ENCODE measurements at places on chromosomes 11 and 22. TPM values are rescaled to one million over a fixed set of nuclear protein-coding genes. Genes with fewer than 3 reads are reported as not detected.

GRCh38 chr11:10524471-10524870 is 16.5 kb downstream of the RNF141 start:
- no peak for DNase-seq

GRCh38 chr22:17130199-17130598 is 9.0 kb upstream of the TMEM121B start:
- DNase-seq: no peak

GRCh38 chr11:35891096-35891495 is 52.8 kb upstream of the LDLRAD3 start:
- no peak for DNase-seq

GRCh38 chr11:6608726-6609501 is 3.1 kb downstream of the TAF10 start:
- no peak for DNase-seq

DNA sequence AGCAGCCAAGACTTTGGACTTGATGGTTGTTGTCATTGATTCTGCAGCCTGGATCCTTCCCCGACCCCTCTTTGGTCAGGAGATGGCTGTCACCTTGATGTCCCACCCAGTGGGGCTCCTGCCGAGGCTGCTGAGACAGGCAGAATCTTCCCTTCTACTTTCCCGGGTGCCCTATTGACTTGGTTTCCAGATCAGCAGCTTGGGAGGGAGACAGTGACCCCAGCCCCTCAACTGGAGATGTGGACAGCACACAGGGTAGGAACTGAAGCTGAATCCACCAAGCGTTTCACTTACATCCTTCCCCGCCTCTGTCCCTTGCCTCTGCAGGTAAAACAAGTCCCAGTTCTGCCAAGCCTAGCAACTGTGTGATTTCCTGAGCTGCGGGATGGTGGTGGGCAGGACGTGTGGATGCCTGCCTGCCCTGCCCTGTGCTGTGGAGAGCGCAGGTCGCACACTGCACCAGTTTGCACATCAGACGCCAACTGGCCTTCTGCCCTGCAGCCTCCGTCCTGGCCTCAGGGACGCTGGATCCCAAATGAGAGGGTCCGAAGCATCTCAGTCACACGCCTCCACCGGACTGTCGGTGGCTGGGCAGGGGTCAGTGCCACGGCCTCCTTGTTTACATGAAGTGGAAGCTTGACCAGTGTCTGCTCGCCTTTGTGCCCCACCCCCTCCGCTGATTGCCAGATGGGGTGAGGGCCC is 34.6 kb downstream of the FAM83F start:
- no peak for DNase-seq

- DNase-seq: peak; percentile 34
These were observed 14.9 kb upstream of the MS4A4A start for GRCh38 chr11:60265373-60266214.

DNA sequence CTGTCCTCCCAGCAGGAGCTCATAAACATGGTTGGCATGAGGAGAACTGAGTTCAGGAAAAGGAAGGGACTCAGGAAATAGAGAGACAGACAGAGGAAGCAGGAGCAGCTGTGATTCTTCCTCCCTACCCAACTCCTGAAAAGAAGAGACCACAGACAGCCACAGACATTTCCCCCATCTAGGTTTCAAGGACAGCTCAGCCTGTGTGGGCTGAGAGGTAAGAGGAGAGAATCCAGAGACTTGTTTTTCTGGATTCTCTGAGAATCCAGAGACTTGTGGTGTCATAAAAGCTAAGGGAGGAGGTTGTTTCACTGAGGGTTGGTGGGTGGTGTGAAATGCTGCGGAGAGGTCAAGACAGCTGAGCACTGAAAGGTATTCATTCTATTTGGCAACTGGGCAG is 19.0 kb upstream of the STK33 start:
- DNase-seq: no peak

DNA sequence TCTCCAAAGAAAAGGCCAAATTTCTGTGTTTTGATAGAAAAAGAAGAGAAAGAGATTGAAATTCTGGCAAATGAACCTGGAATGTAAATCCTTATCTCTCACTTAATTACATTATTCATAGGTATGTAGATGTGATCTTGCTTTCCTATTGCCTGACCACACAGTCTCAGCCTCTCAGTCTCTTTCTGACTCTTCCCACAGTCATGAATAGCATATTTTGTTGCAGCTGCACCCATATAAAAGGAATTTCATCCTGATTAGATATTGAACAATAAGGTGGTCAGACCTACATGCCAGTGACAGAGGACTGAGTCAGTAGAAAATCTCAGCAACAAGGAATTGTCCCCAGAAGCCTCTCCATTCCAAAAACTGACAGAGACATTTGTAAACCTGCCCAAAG is 62.9 kb upstream of the LRRC4C start:
- DNase-seq: peak; percentile 52

- DNase-seq: no peak
These were observed 165.8 kb downstream of the BUD13 start for GRCh38 chr11:116607027-116607426.

DNA sequence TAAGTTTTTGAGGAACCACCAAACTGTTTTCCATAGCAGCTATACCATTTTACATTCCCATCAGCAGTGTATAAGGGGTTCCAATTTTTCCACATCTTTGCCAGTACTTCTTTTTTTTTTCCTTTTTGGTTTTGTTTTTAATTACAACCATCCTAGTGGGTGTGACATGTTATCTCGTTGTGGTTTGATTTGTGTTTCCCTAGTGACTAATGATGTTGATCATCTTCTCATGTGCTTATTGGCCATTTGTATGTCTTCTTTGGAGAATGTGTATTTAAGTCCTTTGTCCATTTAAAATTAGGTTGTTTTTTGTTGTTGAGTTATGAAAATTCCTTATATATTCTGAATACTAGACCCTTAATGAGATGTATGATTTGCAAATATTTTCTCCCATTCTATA is 59.3 kb downstream of the STIM1 start:
- no peak for DNase-seq

GRCh38 chr11:15153231-15153630 is 38.5 kb downstream of the INSC start:
- DNase-seq: no peak

GRCh38 chr22:36946421-36947158 is 33.2 kb downstream of the CSF2RB start:
- no peak for DNase-seq

- no peak for DNase-seq
These were observed 27.4 kb downstream of the FAT3 start for GRCh38 chr11:92251980-92252379.

DNA sequence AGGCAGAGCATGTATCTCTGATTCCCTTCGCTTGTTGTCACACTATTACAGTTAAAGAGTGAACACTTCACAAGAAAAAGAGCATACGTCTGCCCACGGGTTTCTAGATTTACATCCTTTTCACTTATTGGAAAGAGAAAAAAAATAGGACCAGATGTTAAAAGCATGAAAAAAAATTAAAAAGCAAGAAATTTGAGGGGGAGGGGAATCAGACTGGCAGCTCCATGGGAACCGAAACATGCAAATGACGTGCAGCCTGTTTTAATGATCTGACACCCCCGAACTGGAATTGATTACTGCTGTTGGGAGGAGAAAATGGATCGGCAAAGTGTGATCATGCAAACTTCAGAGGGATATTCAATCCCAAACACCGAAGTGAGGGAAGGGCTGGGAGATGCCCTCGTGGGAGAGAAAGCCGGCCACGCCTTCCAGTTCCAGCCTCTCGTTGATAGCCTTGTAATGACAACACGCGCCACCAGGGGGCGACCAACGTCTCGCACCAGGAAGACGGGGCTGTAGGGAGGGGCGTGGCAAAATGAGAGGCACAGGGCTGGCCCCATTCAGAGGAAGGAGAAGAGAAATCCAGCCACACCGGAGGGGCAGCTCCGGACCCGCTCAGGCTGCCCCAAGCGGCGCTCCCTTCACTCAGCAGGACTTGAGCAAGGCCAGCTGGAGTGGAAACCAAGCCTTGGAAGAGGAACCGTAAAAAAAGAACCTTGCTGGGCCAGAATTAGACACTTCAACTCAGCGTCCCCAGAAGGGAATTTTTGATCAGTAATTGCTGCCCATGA is 53.8 kb upstream of the SYT13 start:
- peak; percentile 92 for DNase-seq

DNA sequence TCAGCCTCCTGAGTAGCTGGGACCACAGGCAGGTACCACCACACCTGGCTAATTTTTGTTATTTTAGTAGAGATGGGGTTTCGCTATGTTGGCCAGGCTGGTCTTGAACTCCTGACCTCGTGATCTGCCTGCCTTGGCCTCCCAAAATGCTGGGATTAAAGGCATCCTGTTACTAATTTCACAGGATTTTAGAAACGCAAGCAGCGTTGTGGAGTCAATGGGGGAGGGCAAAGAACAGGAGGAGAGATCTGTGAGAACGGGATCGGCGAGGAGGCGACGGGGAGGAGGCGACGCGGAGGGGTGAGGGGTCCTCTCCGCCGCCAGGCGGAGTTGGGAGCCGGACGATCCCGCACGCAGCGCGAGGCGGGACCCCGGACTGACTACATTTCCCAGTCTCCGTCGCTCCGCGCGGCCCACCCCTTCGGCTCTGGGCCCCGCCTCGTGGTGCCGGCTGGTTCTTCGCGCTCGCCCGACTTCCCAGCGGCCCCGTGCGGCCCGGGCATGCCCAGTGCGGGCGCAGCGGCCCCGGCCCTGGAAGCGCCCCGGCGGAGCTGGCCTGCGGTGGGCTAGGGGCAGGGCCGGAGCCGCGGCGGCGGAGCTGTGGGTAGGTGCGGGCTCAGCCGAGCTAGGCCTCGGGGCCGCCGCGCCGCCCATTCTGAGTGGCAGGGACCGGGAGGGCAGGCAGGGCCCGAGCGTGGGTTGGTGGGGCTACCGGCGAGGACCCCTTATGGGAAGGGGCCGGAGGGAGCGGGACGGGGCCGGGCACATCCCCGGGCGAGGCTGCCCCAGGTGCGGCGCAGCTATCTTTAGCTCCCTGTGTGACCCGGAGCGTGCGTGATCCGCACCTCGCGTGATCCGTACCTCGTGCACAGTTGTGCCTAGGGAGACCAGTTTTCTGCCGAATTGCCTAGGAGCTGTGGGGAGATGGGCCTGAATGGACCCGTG is at the start of gene EI24:
TSS of gene EI24 (plus strand) at position 508 of the 945 bp plus-strand sequence. CDS start 3,051 bp downstream, outside the sequence.
- peak; percentile 94 for DNase-seq

DNA sequence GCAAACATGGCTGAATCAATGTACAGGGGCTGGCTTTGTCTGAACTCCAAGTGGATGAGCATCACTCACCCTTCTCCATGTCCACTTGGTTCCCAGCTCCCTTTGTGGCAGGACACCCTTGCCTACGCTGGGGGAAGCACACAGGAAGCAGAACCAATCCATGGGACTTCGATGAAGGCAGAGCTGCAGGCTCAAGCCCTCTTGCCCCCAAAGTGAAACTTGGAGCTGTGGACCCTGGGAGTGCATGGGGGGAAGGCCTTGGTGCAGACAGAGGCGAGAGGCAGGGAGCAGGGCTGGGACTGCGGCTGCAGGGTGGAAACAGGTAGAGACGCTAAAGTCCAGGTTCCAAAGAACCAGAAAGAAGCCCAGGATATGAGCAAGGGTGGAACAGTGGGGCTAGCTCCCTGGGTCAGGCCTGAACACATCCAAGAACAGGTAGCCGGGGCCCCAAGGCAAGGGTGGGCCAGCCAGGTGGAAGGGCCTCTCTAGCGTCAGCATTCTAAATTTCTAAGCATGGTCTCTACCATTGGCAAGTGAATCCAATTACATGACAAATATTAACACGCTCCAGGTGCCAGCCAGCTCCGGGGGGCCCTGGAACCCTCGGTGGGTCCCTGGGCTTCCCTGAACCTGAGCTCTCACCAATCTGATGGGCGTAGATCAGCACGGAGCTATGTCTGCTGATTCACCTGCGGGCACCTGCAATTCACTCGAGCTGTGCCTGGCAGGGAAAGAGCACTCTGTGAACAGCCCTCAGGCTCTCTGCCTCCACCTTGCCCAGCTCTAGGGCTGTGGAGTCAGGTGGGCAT is 532.8 kb downstream of the BRD1 start:
- DNase-seq: no peak

DNA sequence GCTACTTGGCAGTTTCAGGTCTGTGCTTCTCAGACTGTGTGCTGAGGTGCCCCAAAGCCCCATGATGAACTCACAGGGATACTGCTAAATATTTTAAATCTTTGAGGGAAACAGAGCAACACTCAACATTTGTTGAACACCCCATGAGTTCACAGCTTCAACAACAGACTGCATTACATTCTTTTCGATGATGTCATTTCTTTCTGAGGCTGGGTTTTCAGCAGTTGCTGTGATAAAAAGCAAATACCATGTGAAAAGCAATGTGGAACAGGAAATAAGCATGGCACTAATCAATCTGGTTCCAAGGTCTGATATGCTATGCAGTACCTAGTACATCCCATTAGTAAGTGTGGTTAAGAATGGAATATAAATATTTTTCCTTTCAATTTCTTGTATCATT is 82.7 kb downstream of the RPL27A start:
- DNase-seq: no peak

- no peak for DNase-seq
These were observed 344.7 kb downstream of the MN1 start for GRCh38 chr22:27456696-27457503.

DNA sequence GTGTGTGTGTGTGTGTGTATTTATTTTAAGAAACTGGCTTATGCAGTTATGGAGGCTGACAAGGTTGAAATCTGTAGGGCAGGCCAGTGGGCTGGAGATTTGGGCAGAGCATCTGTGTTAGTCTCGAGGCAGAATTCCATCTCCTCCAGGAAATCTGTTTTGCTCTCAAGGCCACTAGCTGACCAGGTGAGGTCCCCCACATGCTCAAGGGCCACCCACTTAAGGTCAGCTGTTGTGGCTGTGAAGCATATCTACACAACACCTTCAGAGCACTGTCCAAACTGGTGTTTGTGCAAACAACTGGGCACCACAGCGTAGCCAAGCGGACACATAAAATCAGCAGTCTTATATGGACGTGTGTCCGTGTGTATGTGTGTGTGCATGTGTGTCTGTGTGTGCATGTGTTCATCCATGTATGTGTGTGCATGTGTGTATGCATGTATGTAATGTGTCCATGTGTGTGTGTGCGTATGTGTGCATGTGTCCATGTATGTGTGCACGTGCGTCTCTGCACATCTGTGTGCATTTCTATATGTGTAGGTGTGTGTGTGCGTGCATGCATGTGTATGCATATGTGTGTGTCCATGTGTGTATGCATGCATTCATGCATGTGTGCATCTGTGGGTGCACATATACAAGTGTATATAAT is 400.9 kb downstream of the BRD1 start:
- DNase-seq: no peak

DNA sequence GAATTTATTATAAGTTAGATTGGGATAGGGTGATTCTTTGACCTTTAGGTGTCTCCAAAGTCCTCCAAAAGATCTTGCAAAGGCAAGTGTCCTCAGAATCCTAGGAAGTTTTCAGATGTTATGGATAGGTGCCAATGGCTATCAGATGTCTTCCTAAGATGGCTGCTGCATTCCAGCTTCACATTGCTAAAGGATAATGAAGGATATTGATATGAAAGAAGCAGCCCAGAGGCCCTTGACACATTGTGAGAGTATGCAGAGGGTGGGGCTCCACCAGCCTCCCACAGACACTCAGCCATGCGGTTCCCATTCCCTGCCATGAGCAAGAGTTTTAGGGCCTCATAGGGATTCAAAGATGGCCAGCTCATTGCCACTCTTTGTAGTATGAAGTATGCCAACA is 22.3 kb upstream of the GLYATL2 start:
- DNase-seq: no peak

Gene TP53I11
- polyA plus RNA-seq: 42.7 TPM

Gene BIRC3
- polyA plus RNA-seq: 1.1 TPM

Gene PRR33
- 5.2 TPM for polyA plus RNA-seq

Gene TMPRSS13
- polyA plus RNA-seq: 1.8 TPM

Gene OR56A1
- polyA plus RNA-seq: not detected

Gene SLC17A6
- polyA plus RNA-seq: not detected

Gene DDX25
- 0.39 TPM for polyA plus RNA-seq

Gene SNX32
- polyA plus RNA-seq: 0.64 TPM
